ENCODE measurements at places on chromosomes 12 and 14.

GRCh38 chr12:128421375-128421774 lies 154.4 kb downstream of the TMEM132C start:
- H3K27me3 ChIP-seq: peaks cover 6% of the 10 kb centered on the region
- H3K27ac ChIP-seq: no peak overlapping the region

DNA sequence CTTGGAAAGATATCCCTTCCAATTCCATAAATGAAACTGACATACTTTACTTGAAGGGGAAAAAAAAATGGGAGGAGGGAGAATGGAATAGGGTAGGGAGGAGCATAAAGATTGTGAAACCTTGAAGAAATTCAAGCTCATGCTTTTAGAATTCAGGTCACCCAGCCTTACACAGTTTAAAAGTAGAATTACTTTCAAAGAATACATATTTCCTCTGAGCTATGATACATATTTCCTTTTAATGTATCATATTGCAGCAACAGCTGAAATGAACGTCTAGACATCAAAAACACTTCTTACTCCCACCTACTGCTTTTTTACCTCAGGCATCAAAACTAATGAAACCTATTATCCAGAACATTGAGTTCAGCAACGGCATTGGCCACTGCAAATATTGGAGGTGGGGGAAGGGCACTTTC lies 156.0 kb downstream of the MED13L start:
- H3K4me1 ChIP-seq: peaks cover 58% of the 10 kb centered on the region
- H3K27ac ChIP-seq: peak overlapping the region; percentile 90
- H3K27me3 ChIP-seq: no peaks in the 10 kb centered on the region
- no peaks in the 10 kb centered on the region for H3K36me3 ChIP-seq
- peak overlapping the region; percentile 29 for H3K4me3 ChIP-seq

DNA sequence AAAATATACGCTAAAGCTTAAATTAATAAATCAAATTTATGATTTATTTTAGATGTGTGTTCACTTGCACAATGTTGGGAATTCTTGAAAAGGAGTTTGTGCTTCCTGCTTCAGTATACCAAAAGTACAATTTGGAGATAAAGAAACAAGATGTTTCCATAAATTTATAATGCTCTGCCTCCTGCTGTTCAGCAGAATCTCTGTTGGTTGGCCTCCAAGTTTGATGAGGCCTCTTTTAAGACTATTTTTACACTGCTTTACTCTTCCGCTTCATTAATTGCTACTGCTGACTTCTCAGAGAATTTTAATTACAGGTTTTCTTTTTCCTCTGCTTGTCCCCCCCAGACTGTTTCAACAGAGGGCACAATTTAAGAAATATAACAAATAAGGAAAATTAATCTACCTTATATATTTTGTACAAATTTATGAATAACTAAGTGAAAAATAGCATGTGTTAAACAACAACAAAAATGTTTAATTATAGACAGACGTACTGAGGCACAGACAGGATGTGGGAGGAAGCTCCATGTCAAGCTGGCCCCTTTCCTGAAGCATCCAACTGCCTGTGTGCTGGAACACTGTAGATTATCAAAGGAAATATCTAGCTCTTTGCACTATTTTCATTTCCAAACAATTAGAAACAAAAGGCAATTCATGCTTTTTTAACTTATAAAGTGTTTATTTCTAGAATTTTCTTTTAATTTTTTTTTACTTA lies 83.9 kb downstream of the PIK3C2G start:
- no peaks in the 10 kb centered on the region for H3K27me3 ChIP-seq
- H3K4me3 ChIP-seq: no peak overlapping the region
- peaks cover 16% of the 10 kb centered on the region for H3K4me1 ChIP-seq
- no peak overlapping the region for H3K27ac ChIP-seq
- no peaks in the 10 kb centered on the region for H3K36me3 ChIP-seq
- DNase-seq: no peak

DNA sequence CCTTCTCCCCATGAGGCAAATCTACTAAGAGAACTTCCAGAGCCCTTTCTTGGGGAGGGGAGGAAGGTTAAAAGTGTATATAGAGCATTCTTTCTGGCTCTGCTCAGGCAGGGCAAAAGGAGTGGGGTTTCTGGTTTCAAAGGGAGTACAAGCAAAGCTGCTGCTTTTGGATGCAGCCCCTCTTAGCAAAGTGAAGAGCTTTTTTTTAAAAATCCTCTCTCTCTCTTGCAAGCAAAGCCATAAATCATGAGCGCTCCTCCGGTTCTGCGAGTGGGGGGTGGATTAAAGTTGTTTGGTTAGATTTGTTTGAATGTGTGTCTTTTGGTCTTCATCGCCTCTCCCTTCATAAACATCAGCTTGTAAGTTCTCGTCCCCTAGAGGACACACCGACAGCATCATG lies 546.6 kb upstream of the TBX3 start:
- no peak overlapping the region for H3K27ac ChIP-seq
- no peak for DNase-seq
- H3K27me3 ChIP-seq: no peaks in the 10 kb centered on the region
- H3K36me3 ChIP-seq: no peaks in the 10 kb centered on the region

DNA sequence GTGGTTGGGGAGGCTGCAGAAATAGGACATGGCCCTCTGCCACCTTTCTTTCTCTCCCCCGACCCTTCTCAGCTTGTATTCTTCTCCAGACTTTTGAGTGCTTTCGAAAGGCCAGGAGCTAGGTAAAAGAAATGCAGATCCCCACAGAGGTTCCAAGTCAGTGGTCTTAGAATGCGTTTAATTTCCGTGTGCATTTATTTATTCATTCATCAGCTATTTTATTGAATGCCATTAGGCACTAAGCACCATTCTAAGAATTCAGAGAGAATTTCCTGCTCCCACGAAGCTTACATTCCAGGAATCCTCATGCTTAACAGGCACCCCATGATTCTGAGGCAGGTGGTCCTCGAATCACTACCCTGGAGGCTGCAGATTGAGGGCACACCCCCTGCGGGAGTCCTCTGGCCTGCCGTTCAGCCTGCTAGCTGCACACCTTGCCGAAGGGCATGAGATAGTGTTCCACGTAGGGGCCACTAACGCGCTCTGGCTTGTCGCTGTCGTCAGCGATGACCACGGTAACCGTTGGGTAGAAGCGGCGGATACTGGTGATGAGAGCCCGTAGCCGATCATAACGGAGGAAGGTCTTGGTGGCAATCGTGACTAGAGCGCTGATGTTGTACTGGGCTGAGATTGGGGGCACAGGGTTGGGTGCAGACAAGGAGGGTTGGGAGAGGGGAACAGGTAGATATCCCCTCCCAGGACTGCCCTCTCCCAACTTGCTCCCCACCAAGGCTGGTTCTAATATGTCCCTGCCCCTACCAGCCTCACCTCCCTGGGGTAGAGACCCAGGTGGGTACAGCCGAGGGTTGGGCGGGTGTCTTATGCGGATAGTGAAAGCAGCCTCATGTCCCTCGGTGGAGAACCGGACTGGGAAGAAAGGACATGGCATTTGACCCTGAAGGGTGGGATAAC lies 4.5 kb downstream of the B4GALNT1 start:
- no peak overlapping the region for H3K4me3 ChIP-seq
- H3K4me1 ChIP-seq: peaks cover 3% of the 10 kb centered on the region

DNA sequence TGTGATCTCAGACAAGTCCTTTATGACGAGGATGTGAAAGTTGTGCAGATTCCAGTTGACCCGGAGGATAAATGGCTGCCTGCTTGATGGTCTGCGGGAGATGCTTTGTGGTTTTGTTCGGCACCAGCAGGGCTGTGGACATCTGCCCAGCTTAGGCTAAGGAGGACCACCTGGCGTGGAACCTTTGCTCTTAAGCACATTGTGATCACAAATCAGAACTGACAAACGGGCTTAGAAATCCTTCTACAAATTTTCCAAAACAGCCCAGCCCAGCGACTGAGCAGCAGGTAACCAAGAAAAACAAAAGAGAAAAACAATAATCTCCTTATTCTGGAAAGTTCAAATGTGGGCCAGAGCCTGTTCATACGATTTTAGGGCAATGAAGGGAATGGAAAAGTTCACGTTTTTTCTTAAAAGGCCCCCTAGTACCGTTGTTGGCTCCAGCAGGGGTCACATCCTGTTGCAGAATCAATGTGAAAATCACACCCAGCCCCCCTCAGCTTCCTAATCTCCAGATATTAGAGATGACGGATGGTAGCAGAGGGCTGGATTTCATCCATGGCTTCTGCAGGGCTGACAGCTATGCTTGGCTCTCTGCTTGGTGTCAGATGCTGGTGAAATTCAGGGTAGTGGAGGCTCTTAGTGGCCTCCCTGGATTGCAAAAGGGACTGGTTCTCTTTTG lies 81.1 kb upstream of the RFLNA start:
- DNase-seq: no peak
- no peak overlapping the region for H3K4me3 ChIP-seq
- no peaks in the 10 kb centered on the region for H3K27me3 ChIP-seq
- peaks cover 15% of the 10 kb centered on the region for H3K4me1 ChIP-seq

All from mesothelial cell of epicardium (in vitro differentiated cells).